ENCODE measurements at places on chromosomes 7 and 10.

- no peak for DNase-seq
Observed at GRCh38 chr10:7706534-7707073, 3.5 kb downstream of the ITIH2 start.

DNA sequence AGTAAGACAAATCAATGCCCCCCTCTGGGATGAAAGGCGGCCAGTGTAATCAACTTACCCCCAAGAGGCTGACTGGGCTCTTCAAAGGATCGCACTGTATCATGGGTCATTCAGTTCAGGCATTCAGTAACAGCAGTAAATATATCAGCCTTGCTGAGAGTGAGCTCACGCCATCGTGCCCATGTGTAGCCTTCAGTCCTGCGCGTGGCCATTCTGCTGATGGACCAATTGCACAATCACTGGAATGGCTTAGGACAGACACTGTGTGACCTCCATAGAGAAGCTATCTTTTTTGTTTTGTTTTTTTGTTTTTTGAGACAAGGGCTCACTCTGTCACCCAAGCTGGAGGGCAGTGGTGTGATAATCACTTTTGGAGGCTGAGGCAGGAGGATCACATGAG lies 9.1 kb upstream of the PRKRIP1 start:
- DNase-seq, result no peak

DNA sequence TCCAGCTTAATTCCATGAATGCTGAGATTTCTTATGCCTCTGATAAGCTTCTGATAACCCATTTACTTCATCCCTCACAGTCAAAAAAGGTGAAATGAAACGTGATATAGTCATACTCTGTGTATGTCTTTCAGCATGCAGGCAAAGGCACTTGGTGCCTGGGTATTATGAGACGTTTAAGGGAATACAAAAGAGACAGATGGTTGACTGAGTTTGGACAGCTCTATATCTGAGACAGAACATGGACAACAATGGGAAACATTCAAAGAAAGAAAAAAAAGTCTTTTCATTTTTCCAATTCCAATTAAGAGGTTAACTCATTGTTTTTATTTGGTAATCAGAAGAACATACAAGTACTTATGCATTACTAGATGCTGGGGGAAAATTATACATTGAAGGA lies 96.2 kb downstream of the PPP1R17 start:
- no peak for DNase-seq

DNA sequence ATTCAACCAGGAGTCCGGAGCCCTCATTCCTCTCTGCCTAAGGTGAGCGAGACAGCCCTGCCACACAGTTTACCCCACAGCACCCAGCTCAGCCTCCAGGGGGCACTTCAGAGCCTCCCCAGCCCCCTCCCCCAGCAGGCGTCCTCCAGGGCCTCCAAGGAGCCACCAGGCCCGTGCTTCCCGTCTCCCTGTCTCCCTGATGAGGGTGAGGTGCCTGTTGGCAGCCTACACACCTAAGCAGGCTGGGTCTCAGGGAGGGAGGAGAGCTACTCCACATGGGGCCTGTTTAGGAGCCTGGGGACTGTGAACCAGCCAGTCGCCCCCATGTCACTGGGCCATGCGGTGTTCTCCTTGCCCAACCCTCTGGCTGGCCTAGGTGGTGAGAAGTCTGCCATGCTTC lies 28.9 kb upstream of the TRIM8 start:
- no peak for DNase-seq

GRCh38 chr7:55508221-55509011 lies 63.9 kb downstream of the VOPP1 start:
- DNase-seq, result no peak

DNA sequence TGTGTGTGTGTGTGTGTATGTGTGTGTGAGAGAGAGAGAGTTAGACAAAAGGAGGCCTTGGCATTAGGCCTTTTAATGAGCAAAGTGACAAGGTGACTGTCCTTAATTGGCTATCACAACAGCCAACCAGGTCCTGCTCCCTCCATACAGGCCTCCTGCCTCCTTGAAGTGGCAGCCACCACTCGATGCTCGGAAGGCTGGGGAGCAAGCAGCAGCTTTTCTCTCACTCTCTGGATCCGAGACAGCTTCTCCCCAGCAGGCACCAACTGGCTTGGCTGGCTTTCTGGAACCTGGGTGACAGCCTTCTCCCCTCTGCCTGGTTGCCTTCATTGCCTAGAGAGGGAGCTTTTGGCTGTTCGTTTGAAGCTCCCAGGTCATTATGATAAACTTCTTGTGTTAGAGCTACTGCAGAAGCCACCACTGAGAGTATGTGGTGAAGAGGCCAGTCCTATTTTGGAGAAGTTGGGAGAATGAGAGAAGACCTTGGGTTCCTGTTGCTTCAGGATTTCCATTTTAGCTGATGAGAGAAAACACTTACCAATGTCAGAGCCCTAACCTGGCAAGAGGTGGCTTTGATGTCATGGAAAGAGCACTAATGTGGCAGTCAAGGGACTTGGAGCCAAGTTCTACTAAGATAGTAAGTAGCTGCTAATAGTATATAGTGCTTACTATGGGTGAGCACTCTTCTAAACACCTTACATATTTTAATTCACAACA lies 37.6 kb downstream of the RPS24 start:
- DNase-seq, result no peak

GRCh38 chr7:128676665-128677064 lies 4.6 kb downstream of the GARIN1A start:
- DNase-seq, result no peak

DNA sequence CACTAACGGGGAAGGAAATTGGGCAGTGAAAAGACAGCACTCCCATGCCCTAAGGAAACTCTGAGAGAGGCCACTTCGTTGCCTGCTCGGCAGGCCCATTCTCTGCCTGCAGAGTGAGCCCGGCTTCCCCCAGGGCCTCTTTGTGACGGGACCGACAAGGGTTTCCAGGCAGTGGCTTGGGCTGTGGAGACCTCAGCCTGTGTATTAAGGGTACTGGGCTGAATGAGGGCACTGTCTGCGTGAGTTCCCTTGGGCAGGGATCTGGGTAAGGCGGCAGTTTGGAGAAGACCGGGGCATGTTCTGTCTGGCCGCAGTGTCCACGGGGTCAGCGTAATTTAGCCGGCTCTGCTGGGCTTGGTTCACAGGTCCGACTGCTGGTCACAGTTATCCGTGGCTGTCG lies 237.2 kb downstream of the MGMT start:
- no peak for DNase-seq

GRCh38 chr10:102394801-102395399 lies 605 bp upstream of the NFKB2 start:
- peak; percentile 51 for DNase-seq

DNA sequence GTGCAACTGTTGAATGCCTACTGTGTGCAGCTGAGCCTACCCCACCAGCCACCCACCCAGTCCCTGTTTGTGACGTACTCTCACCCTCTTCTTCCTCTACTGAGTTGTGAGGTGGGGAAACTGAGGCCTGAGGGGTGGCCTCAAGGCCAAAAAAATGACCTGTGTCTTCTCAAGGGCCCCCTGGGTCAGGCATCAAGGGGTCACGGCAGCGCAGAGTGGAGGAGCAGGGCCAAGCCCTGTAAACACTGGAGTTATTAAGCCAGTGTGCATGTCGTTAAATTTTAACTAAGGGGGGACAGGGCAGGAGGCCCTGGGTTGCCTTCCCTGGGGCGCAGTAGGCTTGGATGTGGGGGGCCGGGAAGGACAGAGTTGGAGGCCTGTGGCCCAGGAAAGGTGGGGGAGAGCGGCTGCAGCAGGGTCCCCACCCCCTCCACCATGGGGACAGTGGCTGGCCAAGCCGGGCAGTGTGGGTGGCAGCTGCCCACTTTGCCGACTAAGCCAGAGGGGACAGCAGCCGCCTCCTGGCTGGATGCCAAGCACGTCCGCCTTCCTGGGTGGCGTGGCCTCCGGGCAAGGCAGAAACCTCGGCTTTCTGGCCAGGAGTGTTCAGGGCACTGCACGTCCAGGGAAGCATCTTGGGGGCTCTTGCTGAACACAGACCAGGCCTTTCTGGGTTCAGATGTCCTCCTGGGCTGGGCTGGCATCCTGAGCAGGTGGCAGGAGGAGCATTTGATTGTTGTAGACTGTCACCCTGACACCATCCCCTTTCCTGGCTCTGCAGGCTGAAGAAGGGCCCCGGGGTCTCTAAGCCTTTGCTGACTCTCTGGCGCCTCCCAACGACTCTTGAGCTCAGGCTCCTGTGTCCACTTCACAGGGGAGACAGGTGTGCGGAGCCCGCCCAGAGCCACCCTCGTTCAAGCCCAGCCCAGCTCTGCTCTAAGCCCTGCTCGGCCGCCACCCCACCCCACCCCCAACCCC lies 1.9 kb downstream of the SLC29A4 start:
- no peak for DNase-seq

- DNase-seq, result no peak
Observed at GRCh38 chr10:48900371-48900801, 39.3 kb downstream of the LRRC18 start.

GRCh38 chr10:116201011-116201410 lies 72.0 kb downstream of the GFRA1 start:
- DNase-seq, result no peak

GRCh38 chr10:132674311-132674710 lies 111.6 kb downstream of the NKX6-2 start:
- DNase-seq, result no peak

- DNase-seq, result no peak
Observed at GRCh38 chr7:116165717-116166116, 44.6 kb upstream of the TES start.

GRCh38 chr10:71608819-71609768 lies 110.5 kb downstream of the C10orf105 start:
- DNase-seq, result peak; percentile 5
